ENCODE measurements at places on chromosomes 3 and 15.

DNA sequence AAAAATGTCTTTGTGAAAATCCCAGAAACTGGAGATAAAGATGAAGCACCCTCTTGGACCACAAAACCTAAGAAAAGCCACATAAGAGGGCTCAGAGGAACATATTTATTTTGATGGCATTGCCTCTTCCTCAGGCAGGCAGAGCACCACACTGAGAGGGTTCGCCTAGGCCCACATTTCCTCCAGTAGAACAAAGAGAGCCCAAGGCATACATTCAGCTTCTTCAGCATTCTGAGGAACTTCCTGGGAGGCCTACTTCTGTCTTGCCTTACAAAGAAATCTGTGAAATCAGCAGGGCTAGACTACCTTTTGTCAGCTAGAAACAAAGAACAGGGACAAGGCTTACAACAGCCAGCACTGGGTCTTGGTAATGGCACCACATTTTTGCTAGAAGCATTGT, 1325.3 kb downstream of the SI start:
- DNase-seq, result no peak

DNA sequence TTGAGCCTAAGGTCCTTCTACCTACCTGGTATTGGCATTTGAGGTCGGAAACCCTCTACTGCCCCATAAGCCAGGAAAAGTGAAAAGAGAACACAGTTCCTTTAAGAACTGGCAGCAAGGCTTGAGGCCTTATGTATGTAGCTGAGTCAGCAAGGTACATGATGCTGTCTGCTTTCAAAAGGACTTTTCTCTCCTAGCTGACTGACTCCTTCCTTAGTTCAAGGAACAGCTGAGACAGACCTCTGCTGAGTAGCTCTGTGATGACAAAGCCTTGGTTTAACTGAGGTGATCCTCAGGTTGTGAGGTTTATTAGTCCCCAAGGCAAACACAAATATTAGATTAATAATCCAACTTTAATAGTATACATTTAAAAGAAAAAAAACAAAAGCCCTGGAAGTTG, 45.8 kb downstream of the ADPGK start:
- no peak for DNase-seq

DNA sequence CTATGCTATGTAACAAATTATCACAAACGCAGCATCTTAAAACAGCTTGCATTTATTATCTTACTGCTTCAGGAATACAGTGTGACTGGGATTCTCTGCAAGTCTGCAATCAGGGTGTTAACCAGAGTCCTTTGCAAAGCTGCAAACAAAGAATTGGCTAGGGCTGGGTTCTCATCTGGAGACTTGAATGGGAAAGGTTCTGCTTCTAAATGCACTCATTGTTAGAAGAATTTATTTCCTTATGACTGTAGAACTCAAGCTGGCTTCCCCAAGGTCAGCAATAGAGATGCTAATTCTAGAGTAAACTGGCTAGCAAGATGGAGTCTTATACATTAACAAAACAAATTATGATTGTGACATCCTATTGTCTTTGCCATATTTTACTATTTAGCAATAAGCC, 673.7 kb downstream of the DIPK2A start:
- DNase-seq, result no peak

DNA sequence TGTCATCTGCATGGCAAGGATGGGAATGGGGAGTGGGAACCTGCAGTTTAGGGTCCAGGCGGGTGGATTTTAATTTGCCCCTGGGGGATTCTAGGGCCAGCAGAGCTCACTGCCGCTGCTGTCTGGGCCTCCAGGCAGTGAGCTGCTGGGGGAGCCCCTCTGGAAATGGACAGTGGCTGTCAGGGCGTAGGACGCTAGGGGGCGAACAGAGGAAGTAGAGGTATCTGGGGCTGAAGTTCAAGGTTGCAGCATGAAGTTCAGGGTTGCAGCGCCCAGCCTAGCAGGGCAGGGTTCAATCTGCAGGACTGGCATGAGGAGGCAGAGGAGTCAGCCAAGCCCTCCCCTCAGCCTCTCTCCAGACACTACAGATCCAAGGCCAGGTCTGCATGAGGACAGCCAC, 49.5 kb downstream of the APBA2 start:
- DNase-seq, result no peak

- peak; percentile 60 for DNase-seq
These were observed 28.6 kb downstream of the GALNT15 start for GRCh38 chr3:16203031-16203430.

- no peak for DNase-seq
These were observed 290.8 kb downstream of the EPHB1 start for GRCh38 chr3:135085652-135086436.

- DNase-seq, result no peak
These were observed 16.2 kb downstream of the DPH6 start for GRCh38 chr15:35529784-35530183.

DNA sequence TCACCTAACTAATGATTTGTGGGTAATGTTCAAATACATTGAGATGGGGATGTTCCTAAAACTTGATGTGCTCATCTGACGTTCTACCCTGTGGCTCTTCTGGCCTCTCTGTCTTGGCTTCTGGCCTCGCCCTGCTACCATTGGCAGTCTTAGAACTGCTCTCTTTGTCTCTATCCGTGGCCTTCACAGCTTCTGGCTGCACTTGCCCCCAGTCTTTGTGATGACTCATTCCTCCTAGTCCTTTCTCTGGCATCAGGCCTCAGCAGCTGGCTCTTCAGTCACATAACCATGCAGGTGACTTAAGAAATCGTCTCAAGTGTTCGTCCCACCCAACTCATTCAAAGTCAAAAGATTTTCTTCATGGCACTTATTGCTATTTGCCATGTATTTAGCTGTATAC, 188.1 kb downstream of the BBX start:
- no peak for DNase-seq

DNA sequence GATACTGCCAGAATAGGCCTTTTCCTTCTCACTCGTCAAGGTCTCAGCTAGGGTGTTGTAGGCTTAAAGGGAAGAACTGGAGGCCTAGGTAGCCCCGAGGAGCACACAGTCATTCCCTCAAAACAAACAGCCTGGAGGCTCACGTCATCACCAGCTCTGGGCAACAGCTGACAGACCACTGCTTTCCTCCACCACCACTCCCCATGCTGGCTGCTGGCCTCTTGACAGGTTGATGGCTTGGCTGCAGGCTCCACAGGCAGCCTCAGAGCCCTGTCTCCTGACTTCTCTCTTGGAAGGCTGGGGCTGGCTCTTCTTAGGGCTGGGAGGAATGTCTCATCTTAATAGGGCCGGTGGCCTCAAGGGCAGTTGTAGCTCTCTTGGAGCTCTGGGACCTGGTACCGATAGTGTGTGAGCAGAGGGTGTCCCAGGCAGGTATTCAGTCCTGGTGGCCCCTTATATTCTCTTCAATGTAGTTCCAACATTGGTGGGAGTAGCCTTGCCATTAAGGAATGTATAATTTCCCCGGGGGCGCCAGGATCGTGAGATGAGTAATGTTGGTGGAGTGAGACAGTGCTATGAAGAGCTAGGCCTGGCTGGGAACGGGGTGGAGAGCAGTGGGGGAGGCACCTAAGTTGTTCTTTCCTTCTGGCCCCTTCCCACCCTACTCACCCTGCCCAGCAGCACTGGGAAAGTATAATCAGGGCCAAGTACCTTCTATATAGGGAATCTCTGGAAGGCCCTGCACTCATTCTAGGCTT, 6.1 kb upstream of the AP2M1 start:
- peak; percentile 93 for DNase-seq

- DNase-seq, result no peak
These were observed 2.9 kb downstream of the MBNL1 start for GRCh38 chr3:152271501-152272236.

- no peak for DNase-seq
These were observed 30.5 kb upstream of the SRGAP3 start for GRCh38 chr3:9279966-9280365.

DNA sequence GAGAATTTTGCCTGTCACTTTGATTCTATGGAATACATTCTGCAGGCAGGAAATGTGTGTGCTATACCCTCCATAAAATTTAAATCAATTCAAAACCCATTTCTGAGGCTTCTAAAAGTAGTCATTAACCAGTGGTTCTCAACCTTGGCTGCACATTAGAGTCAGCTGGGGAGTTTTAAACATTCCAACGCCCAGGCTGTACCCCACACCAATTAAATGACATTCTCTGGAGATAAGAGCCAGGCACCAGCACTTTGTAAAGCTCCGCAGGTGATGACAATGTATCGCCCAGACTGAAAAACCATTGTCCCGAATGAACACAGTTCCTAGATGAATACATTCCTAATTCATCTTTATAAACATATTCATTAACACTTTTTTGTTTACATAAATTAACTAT, 110.6 kb upstream of the MB21D2 start:
- no peak for DNase-seq

GRCh38 chr3:183845608-183846288, 20.4 kb upstream of the MAP6D1 start:
- DNase-seq, result no peak

DNA sequence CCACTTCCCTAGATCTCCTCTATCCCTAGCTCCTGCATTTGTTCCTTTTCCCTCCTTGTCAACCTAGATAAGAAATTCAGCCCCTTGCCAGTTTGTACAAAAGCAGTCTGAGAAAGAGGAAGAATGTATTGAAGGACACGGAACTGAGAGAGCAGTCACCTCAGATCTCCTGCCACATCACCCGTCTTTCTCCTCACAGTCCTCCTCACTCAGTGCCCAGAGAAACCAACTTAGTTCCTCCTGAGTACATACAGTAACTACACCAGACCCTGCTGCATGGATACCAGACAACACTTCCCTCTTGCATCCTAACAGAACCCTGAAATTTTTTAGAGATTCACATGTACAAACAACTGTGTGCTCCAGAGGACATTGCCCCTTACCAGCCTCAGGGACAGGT, 563.6 kb upstream of the ADAMTS9 start:
- DNase-seq, result no peak

DNA sequence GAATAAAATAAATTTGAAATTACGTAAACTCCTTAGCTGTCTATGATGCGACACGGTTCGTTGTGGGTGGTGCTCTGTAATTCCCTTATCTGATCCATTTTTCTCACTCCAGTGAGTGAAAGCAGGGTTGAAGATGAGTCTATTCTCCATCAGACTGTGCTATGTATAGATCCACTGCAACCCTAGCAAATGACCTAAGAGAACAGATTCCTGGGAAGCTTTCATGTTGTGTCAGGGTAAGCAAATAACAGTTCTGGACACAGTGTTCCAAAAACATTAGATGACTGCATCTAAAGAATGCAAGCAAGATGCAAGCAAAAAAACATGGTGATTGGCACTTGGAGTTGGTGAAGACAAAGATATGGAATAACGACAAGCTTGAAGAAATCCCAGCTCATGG, 239.3 kb downstream of the SLC9A9 start:
- peak; percentile 19 for DNase-seq

DNA sequence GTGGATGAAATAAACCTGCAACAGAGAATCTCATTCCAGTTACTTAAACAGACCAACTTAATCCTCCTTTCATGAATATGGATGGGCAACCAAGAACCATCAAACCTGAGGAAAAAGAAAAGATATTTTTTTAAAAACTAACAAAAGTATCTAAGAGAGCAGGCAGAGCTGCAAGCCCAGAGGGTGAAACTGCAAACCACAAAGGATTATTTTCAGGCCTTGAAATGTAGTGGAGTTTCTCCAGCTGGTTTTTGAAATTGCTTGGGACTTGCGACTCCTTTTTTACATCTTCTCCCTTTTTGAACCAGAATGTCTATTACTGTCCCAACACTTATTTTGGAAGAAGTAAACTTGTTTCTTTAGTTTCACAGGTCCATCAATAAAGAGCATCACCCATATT, 87.4 kb downstream of the STAG1 start:
- no peak for DNase-seq

- DNase-seq, result peak; percentile 35
These were observed 1.1 kb upstream of the LPP start for GRCh38 chr3:188152660-188153436.

DNA sequence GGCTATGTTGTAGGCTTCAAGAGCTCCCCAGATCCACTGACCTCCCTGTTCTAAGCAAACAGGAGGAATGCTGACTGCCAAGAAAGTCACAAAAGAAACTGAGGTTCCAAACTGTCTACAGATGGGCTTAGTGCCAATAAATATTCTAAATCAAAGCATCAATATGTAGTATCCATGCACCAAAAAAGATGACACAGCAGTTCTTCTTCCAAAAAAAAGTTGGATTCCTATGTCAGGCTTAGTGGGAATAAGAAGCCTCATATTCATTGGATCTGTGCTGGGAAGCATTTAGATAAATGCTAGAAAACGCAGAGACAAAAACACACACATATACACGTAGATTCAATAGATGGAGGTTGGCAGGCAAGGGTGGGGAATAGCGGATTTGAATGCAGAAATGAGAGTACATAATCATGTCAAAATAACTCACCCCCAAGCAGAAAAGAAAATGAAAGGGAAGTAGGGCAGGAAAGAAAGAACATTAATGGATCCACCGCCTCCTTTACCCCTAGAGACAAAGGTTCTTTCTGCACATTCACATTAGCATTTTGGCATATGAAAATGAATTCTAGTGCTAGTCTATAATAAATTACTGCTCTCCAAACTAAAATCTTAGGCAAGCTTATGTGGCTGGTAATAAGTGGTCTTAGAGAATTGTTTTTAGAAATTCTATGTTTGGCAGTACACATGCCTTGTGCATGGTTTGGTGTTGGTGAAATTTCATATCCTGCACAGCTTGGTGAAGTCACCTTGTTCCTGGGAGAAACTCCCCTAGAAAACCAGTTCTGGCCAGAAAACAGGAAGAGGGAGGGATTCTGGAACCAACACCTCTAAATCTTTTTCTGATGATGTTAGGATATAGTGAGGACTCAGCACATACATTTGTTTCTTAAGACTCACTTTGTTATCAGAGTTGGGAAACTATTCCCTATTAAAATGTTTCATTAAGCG, 283.4 kb downstream of the LSAMP start:
- no peak for DNase-seq

GRCh38 chr3:193229851-193230420, 11.1 kb upstream of the PLAAT1 start:
- DNase-seq, result no peak

- no peak for DNase-seq
These were observed 106.2 kb downstream of the TMCO5A start for GRCh38 chr15:38040615-38041014.

- no peak for DNase-seq
These were observed 45.5 kb downstream of the SUCNR1 start for GRCh38 chr3:151919030-151919328.

- DNase-seq, result no peak
These were observed 59.2 kb downstream of the TMOD3 start for GRCh38 chr15:51888593-51889195.

GRCh38 chr3:170585937-170586310, at the start of gene SLC7A14:
Gene SLC7A14, minus strand, starts transcription at chr3:170586075. Its CDS starts 59,139 bp downstream, at chr3:170526936.
- peak; percentile 11 for DNase-seq

- peak; percentile 35 for DNase-seq
These were observed 6.9 kb upstream of the CLPX start for GRCh38 chr15:65192016-65192415.

GRCh38 chr3:124887177-124887931, at the start of gene ITGB5:
Gene ITGB5, minus strand, starts transcription at chr3:124887365. Its CDS starts 365 bp downstream, at chr3:124887000.
- peak; percentile 73 for DNase-seq

- DNase-seq, result no peak
These were observed 40.5 kb upstream of the XIRP1 start for GRCh38 chr3:39232859-39233258.

- DNase-seq, result no peak
These were observed 91.7 kb upstream of the PRICKLE2 start for GRCh38 chr3:64316971-64317370.

- DNase-seq, result peak; percentile 77
These were observed 58.9 kb downstream of the LMCD1 start for GRCh38 chr3:8560366-8561007.

- no peak for DNase-seq
These were observed 9.2 kb downstream of the NFKBIZ start for GRCh38 chr3:101858464-101859030.

All from hepatic stellate cell (primary cell).